ENCODE measurements at places on chromosomes 4 and X.

DNA sequence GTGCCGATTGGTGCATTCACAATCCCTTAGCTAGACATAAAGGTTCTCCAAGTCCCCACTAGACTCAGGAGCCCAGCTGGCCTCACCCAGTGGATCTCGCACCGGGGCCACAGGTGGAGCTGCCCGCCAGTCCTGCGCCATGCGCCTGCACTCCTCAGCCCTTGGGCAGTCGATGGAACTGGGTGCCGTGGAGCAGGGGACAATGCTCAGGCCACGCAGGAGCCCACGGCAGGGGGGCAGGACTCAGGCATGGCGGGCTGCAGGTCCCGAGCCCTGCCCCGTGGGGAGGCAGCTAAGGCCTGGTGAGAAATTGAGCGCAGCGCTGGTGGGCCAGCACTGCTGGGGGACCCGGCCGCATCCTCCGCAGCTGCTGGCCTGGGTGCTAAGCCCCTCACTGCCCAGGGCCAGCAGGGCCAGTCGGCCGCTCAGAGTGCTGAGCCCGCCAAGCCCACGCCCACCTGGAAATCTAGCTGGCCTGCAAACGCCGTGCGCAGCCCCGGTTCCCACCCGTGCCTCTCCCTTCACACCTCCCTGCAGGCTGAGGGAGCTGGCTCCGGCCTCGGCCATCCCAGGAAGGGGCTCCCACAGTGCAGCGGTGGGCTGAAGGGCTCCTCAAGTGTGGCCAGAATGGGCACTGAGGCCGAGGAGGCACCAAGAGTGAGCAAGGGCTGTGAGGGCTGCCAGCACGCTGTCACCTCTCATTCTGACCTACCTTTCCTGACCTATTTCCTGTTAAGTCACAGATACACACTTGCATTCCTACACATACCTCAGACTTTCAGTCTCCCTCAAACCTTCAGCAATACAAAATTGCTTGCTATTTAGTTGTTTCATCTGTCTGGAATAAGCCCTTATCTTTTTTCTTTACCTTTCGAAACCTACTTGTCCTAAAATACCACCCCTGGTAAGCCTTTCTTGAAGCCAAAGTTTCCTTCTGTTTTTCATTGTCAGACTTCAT, 20.7 kb downstream of the UBE2K start:
- no peak for DNase-seq

- DNase-seq: peak; percentile 12
Observed at GRCh38 chr4:33369446-33369845, 2649.3 kb downstream of the PCDH7 start.

DNA sequence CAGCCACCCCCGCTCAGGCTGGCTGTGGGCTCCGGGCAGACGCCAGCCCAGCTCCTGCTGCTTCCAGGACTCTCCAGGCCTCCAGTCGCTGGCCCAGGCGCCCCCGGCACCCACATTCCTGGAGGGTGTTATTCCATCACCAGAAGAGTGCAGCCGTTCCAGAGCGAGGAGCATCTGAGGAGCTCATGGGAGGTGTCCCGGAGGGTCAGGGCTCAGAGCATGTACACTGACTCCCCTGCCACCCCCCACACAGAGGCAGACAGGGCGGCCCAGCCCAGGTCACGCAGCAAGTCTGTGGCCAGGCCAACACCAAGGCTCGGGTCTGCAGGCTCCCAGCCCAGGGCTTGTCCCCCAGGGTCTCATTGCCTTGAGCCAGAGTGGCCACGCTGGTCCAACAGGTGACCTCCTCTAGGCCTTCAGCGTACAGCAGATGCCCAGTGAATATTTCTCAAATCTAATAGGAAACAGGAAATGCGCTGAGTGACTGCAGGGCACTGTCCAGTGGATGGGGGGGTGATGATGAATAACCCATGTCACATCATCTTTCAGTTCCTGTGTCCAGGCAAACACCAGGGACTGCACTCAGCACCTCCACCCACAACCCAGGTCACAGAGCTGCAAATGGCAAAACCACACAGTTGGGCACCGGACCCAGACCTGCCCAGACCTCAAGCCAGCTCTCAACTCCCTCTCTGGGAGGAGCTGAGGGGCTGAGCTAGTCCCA, 37.2 kb downstream of the ABLIM2 start:
- no peak for DNase-seq

DNA sequence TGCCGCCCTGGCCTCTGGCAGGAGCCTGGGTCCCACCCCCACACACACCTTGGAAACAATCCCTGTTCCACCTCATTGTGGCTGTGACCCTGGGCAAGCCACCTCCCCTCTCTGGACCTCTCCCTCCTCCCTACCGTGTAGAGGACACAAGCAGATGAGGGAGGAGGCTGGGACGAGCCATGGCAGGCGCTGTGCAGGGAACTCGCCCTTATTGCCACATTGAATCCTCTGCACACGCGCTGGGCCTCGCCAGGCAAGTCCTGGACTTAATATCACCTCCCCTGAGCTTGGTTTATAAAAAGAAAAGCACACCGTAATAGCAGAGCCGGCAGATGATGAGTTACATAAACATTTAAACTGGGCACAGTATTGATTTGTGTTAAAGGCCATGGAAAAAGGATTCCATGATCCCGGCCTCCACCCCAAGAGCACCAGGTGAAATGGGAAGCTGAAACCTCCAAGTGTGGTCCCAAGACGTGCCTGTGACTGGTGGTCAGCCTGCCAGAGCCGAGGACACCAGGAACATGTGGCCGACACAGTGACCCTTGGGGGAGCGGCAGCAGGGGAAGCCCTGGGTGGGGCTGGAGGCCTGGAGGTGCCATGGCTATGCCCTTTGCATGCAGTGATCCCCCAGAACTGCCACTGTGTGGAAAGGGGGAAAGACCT, 81.1 kb downstream of the PPP2R2C start:
- DNase-seq: no peak

GRCh38 chr4:123517971-123518370, 121.4 kb downstream of the SPRY1 start:
- DNase-seq: peak; percentile 82

DNA sequence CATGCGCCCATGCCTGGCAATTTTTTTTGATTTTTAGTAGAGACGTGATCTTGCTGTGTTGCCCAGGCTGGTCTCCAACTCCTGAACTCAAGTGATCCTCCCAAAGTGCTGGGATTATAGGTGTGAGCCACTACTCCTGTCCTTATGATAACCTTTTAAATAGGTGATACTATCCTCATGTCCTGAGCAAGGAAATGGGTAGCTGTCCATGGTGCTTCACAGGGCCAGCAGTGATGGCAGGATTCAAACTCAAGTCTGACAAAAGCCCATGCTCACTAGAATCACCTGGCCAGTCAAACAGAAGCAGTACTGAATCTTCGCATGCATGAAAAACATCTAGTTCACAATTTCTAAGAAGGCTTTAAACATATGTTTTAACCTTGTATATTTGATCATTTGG, 235.1 kb downstream of the NR3C2 start:
- DNase-seq: no peak

- DNase-seq: no peak
Observed at GRCh38 chr4:163638909-163639308, 144.4 kb downstream of the TMA16 start.

DNA sequence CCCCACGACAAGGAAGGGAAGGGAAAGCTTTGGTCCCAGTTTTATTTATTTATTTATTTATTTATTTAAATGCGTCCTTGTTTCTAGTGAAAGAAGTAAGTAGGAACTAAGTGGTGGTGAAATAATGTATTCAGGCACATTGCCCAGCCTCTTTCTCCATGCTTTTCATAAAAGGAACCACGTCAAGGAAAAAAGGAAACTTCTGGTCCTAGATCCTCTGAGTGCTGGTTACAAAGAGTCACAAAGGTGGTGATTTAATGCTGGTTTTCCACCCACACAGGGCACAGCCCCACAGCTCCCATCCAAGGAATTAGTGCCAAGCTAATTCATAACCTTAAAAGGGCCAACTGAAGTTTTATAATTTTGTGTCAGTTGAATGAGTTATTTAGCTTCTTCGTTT, 206.6 kb upstream of the GYPA start:
- no peak for DNase-seq

All from IMR-90 (cell line).